Right hindlimb (tissue), 1 donor: ENCODE measurements at places on chromosomes 2 and 18.

DNA sequence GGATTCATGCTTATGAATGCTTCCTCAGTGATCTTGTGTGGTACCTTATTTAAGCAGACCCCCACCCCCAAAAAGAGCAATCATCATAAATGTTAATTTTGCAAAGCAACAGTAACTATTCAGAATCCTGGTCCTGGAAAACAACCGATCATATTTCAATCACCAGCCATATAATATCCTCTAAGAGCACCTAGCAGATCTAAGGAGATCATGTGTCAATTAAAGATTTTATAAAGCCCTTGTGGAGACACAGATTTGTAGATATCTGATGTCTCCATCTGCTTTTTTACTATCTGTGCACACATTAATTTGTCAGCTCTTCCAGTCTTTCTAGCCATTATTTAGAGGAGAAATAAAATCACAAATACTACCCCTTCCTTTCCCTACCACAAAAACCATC lies 423.7 kb downstream of the TGIF1 start:
- DNase-seq, result no peak

- no peak for DNase-seq
Observed at GRCh38 chr2:161139098-161139987, 20.9 kb upstream of the TANK start.

DNA sequence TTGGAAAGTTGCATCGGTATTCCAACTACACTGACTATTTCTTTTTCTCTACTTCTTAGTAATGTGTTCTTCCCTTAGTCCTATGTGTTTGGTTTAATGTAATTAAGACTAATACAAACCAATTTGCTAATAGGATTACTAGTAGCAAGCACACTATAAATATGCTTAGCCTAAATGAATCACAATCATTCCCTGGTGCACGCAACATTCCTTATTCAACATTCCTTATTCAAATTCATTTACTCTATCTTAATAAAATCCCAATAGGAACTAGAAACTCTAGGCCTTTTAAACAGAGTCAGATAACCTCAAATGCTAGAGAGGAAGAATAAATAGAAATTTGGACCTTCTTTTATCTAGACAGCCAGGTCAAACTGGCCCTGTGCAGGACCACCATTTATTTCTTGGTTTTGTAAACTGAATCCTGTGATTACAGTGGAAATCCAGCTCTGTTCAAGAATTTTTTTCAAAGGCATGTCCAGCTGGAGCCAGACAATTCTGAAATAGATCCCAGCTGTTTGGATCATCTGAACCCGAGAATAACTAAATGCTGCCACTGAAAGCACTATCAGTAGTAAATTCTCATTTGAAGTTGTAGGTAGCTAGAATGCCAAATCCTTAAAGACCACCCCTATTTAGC lies 103.1 kb downstream of the PPP1R1C start:
- DNase-seq, result no peak

DNA sequence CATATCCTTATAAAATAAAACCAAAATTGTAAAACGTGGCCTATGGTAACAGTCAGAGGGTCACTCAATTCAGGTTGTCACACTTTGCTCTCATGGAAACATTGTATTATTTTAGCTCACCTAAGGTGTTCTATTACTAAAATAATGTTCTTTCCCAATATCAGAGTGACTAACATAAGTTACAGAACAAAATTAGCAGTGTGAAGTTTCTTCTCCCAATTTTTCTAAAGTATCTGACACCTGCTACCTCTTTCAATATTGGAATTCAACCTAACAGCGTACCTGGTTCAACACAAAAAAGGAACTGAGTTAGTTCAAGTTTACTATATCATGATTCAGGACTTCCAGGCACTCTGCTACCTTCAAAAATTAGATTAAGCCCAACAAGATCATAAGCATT lies 190.4 kb downstream of the ZEB2 start:
- DNase-seq, result no peak

- DNase-seq, result no peak
Observed at GRCh38 chr2:197191177-197191939, 119.2 kb downstream of the ANKRD44 start.

GRCh38 chr18:59908799-59909198 lies 9.0 kb downstream of the PMAIP1 start:
- DNase-seq, result no peak

GRCh38 chr2:119478188-119478977 lies 45.9 kb downstream of the SCTR start:
- no peak for DNase-seq

DNA sequence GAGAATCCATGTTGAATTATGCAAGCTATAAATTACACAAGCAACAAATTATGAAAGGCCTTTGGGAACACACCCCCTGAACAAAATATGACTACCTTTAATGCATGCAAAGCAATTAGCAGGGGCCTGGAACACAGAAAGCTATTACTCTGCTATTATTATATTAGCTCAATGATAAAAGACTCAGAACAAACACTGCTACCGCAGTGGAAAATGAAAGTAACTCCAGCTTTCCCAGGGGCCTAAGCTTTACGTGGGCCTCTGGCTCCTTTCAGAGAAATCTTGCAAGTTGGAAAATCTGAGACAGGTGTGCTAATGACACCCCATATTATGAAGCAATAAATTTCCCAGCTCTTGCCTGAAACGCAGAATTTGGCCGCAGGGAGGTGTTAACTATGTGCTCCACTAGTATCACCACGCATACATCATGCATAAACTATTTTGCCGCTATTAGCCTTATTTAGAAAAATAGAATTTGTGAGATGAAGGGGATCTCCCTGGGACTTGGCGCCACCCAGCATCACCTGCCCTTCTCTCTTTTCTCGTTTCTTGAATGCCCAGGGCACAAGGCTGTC lies 321.6 kb upstream of the LYPD1 start:
- no peak for DNase-seq

- DNase-seq, result no peak
Observed at GRCh38 chr2:63639344-63639743, 50.6 kb downstream of the MDH1 start.

- DNase-seq, result no peak
Observed at GRCh38 chr2:64793701-64794100, 140.0 kb upstream of the SERTAD2 start.

DNA sequence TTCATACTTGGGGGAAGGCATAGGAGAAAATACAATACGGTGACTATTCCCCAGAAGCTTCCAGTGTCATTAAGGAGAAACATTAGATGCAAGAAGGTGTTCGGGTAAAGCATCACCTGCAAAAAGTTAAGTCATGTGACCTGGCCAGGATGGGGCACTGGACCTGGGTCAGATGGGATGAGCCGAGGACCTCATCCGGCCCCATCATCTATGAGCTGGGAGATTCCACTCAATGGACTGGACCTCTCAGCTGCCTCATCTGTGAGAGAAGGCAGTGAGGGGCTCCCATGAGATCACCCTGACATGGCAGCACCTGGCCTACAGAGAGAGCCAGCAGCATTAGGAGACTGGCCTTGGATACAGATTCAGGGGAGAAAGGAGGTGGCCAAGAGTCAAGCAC lies 111.4 kb upstream of the TEX51 start:
- no peak for DNase-seq

DNA sequence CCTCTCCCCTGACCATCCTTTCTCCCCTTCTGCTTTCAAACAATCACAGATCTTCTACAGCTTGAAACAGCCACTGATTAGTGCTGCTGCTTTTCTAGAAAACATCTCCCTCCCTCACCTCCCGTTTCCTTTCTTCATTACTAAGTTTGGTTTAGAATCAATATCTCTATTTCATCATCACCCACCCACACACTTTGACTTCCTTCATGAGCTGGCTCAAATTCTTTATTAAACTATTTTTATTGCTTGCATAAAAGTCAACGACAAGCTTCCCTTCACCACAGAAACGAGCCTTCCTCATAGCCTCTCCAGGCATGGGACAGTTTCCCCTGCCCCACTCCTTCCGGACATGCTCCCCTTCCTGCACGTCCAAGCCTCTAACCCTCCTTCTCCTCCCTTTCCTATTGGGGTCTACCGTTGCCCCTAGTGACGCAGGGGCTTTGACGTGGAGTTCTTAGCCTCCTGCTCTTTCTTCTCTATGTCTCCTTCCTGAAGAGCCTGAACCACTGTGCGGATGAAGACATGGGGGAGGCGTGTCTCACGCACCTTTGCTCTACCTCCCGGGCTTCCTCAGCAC lies 172.0 kb downstream of the AFF3 start:
- no peak for DNase-seq

DNA sequence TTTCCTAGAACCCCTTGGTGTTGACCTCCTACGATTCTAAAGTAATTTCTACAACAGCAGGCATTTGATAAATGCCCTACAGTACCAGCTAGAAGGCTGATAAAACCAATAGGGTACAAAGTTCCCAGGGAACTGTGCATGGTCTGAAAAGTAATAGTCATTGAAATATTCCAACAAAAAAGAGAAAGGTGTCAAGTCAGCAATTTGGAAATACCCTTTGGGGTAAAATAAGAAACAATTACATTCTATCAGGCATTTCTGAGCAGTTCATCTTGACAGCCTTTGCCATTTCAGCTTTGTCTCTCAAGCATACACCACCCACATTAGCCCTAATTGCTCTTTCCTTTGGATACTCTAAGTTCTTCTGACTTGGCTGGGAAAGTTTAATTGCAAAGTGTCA lies 542.9 kb upstream of the DDX18 start:
- no peak for DNase-seq

GRCh38 chr18:48868468-48869466 lies 82.0 kb downstream of the SMAD7 start:
- DNase-seq, result no peak

- DNase-seq, result no peak
Observed at GRCh38 chr18:50356036-50356945, 18.6 kb upstream of the SKA1 start.

GRCh38 chr18:62493033-62493862 lies 29.6 kb upstream of the ZCCHC2 start:
- DNase-seq, result no peak

DNA sequence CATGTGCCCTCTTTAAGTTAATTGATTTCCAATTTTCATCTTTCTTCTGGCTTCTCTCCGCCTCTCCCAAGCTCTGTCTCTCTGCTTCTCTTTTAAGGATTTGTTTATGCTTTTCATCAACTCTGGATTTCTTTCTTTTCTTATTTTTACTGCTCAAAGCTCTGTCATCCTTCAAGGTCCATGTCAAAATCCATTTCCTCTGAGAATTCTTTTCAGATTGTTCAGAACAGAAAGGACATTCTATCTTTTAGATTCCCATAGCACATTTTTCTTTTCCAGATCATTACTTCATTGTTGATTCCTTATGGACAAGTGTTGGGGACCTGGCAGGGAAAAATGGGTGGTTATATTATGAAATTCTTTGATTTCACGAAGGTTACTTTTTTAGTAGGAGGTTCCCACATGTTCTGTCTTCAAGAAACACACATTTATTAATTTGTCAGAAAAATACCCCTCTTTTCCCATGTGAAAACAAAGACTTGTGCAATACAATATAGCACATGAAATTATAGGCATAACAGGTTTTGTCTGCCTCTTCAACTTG lies 12.3 kb downstream of the PMAIP1 start:
- DNase-seq, result no peak

DNA sequence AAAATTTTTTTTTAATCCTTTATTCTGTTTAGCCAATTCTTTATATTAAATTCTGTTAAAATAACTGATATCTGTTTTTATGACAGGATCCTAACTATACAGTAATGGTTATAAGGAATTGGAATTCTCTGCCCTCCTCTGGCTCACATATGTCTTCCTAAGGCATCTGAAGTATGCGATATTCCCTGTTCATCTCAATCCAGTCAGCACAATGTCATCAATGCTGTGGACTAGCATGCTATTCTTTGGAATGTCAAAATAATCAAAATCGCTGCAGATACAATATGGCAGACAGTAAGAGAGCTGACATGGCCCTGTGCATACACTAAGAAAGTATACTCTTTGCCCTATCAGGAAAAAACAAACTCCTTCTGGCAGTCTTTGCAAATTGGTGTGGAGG lies 107.6 kb downstream of the AP1S3 start:
- DNase-seq, result no peak

- DNase-seq, result no peak
Observed at GRCh38 chr2:128557831-128558241, 239.2 kb upstream of the HS6ST1 start.

DNA sequence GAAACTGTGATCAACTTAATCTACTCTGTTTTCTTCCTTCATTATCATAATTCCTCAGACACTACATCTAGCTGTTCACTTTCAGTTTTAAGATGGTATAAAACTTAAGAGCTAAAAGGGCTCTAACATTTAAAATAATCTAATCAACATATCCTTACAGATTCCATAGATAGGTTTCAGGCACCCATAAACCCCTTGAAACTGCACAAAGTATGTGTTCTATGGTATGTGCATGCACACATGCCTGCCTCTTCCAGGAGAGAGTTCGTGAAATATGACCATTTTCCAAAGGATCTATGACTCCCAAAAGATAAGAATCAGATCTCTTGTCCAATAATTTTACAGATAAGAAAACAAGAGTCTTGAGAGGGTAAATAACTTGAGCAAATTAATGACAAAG lies 59.4 kb downstream of the CUL3 start:
- no peak for DNase-seq

- DNase-seq, result no peak
Observed at GRCh38 chr18:35603008-35603407, 21.5 kb downstream of the GALNT1 start.

GRCh38 chr2:63056107-63057050 lies 5.7 kb downstream of the OTX1 start:
- DNase-seq, result peak; percentile 55

DNA sequence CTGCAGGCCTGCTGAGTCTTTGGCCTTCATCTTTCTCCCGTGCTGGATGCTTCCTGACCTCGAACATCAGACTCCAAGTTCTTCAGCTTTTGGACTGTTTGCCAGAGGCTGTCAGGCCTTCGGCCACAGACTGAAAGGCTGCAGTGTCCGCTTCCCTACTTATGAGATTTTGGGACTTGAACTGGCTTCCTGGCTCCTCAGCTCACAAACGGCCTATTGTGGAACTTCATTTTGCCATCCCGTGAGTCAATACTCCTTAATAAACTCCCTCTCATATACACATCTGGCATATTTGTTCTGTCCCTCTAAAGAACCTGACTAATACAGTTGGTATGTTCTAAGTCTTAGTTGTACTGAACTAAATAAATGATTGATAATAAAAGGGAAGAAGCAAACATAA lies 702.8 kb upstream of the LINC00305 start:
- DNase-seq, result peak; percentile 65

- DNase-seq, result no peak
Observed at GRCh38 chr2:121735518-121736074, 1.1 kb downstream of the NIFK start.

GRCh38 chr2:25672494-25673299 lies 680 bp downstream of the DTNB start:
- DNase-seq, result peak; percentile 54
